ENCODE measurements at places on chromosomes 2 and 18. TPM values are rescaled to one million over a fixed set of nuclear protein-coding genes. Genes with fewer than 3 reads are reported as not detected.

Gene LRRC30
- not detected for total RNA-seq

- no peak for DNase-seq
Measured at GRCh38 chr2:8893978-8894820, 56.8 kb upstream of the KIDINS220 start.

GRCh38 chr2:64504774-64505720 lies 19.1 kb upstream of the AFTPH start:
- no peak for DNase-seq

DNA sequence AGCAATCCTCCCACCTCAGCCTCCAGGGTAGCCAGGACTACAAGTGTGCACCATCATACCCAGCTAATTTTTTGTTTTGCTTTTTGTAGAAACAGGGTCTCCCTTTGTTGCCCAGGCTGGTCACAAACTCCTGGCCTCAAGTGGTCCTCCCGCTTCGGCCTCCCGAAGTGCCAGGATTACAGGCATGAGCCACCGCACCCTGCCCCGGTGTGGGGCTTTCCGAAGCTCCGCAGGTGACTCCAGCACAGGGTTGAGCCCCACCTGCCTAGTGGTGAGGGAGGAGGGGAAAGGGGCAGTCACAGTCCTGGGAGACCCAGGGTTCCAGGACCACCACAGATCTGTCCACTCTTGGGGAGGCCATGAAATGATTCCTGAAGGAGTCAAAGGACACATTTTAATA lies 5.2 kb downstream of the PRLH start:
- no peak for DNase-seq

DNA sequence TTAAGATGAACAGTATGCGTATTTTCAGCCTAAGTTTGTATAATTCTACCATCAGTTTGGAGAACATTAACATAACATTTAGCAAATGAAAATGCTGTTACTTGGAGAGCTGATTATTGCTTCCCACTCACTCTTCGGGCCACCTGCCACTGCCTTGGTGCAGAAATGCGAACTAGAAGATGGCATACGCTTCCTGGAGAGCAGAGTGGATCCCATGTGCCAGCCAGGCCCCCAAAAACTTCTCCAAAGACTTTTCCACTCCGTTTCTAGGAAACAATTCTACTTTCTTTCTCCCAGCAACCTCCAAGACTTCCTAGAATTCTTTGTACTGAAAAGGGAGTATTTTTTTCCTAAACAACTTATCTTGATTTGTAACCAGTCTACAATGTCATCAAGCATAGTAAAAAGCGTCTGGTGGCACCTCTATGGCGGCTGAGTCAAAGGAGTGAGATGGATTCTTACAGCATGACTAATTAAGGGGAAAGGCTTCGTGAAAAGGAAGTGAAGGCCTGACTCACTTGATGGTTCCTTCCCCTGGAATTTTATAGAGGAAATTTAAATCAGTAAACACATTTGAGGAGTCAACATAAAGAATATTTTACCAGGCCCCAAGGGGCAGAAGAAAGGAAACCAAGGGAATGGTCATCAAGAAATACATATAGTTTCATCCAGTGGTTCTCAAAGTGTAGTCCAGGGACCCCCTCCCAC lies 36.6 kb downstream of the FEZ2 start:
- DNase-seq, result no peak

Gene ACTG2
- total RNA-seq, result 0.27 TPM

GRCh38 chr18:68992719-68993482 lies 195.0 kb downstream of the CCDC102B start:
- DNase-seq, result no peak

DNA sequence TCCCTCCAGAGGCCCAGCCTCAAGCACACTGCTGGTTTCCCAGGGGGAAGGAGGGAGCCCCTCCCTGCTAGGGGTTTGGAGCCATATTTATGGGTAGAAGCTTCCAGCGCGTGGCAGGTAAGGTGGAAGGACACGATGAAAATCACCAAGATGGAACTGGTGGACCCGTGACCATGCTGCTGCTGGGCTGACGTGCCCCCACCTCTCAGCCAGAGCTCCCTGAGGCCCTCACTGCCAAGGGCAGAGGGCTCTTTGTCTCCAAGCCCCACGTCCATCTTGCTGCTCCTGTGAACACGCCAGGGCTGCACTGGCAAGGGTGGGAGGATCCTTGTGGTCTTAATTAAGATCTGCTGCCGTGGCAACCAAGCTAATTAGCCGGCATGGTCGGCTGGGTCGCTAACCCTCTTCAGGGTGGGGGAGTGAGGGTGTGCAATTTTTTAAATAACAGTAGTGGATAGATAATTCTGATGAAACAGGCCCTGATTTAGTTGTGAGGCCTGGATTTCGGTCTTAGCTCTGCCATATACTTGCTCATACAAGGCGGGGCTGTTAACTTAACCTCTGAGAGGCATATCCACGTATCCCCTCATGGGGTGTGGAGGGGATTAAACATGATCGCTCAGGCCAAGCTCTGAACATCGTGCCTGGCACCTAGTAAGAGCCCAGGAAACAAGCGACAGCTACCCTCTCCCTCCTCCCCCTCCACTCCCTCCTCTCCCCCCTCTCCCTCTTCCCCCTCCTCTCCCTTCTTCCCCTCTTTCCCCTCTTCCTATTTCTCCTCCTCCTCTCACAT lies 232.8 kb downstream of the CELF4 start:
- no peak for DNase-seq

GRCh38 chr2:217162533-217162932 lies 302.7 kb upstream of the TNP1 start:
- peak; percentile 58 for DNase-seq

DNA sequence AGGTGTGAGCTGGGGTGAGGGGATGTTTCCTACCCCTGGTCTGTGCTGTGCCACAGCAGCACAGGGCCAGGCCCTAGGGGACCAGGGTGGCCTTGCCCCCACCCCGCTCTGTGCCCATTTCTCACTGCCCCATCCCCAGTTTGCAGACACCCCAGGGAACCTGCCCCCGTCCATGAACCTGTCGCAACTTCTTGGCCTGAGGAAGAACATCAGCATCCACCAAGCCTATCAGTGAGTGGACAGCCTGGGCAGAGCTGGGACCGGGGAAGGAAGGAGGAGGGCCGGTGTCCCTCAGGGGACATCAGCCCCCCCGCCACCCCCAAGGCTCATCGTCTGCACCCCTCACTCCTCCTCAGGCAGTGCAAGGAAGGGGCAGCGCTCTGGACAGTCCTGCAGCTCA lies 7.5 kb downstream of the PROM2 start:
- no peak for DNase-seq

- DNase-seq, result no peak
Measured at GRCh38 chr2:232018181-232018580, 56.7 kb downstream of the DIS3L2 start.

GRCh38 chr2:152505495-152505906 lies 170.5 kb downstream of the FMNL2 start:
- DNase-seq, result no peak

DNA sequence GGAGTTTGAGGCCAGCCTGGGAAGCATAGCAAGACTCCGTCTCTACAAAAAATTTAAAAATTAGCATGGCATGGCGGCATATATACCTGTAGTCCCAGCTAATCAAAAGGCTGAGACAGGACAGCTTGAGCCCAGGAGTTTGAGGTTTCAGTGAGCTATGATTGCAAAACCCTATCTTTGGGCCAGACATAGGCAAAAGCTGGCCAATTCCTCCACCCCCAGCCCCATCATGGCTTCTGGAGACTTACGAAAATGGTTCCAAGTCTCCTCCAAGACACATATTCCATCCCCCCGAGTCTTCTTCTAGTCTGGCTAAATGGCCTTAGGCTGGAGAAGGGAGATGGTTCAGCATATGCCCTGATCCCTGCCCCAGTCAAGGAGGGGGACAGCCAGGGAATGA lies 172.8 kb upstream of the HAAO start:
- no peak for DNase-seq

DNA sequence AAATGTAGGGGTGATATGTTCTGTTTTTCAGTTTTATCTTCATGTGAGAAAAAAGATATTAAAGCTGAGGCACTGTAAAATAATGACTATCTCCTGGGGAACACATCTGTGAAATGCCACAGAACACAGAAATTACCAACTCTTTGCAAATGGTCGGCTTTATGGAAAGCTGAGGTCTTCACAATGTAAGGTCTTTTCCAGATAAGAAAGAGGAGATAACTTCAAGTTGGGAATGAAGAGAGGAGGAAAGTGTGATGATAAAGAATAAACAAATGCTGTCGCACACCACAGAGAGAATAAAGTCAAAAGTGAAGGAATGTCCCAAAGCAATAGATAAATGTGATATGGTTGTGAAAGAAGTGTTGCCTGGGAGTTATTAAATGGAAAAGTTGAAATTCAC lies 1.2 kb upstream of the ALPK2 start:
- DNase-seq, result no peak

DNA sequence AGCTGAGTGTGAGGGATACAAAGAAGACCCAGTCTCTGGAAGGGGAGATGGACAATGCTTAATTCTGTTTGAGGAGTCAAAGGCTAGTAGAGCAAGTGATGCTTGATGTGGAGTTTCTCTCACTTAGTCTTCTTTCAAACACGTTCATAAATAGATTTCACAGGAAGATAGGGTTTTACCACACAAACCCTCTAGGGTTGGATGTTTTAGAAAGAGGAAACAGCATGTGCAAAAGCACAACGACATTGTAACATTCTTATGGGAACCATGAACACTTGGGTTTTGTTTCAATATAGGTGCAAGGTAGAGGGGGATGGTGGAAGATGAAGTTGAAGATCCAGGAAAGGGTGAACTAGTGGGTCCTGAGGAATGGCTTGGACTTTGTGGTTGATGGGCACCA lies 10.8 kb upstream of the EFEMP1 start:
- DNase-seq, result no peak

DNA sequence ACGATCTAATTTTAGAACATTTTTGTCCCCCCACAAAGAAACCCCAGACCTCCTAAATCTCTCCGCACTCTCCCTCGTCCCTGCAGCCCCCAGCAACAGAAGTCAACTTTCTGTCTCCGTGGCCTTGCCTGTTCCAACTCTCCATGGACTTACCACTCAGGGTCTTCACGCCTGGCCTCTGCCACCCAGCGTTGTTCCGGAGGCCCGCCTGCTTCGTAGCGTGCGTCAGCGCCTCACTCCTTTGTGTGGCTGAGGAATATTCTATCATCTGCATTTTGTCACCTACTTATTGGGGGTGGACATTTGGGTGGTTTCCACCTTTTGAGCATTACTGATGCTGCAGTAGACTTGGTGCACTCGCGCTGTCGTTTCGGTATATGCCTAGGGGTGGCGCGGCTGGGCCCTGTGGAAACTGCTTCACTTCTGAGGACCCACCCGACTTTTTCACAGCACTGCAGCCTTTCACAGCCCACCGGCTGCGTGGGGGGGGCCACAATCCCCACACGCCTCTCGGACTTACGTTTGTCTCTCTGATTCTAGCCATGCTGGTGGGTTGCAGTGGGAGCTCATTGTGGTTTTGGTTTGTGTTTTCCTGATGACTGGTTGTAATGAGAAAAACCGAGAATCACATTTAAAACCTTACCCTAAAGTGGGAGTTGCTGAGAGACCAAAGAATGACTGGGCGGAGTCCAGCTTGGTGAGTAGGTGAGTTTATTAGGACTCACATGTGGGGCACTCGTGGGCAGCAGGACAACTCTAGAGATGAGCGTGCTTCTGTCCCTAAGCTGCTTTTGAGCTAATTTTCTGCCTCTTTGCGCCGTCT lies 1.4 kb upstream of the HSBP1L1 start:
- DNase-seq, result peak; percentile 35

- DNase-seq, result no peak
Measured at GRCh38 chr2:241808721-241809382, at the start of gene NEU4. NEU4 (plus strand) TSS chr2:241809193; CDS start chr2:241814485, 5,292 bp downstream.

Gene CFAP65
- not detected for total RNA-seq

DNA sequence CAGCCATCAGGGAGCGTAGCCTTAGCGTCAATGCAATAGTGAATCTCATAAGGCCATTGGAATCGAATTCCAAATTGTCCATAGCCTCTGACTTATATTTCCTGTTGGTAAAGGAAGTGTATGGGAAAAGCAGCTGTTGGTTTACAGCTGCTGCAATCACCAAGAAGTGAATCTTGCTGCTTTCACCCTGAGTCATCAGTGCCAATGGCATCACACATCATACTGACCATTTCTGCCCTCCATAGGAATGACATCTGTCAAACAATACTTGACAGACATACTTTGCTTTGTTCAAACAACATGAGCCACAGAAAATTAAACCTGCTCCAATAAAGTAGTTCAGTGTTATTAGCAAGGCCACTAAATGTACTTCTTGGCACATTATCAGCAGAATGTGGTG lies 111.2 kb upstream of the KLHL29 start:
- DNase-seq, result no peak

Gene G6PC2
- total RNA-seq, result not detected

GRCh38 chr2:70767079-70767698 lies 811 bp downstream of the ADD2 start:
- peak; percentile 24 for DNase-seq

- no peak for DNase-seq
Measured at GRCh38 chr2:2575181-2575577, 244.1 kb upstream of the MYT1L start.

GRCh38 chr2:100197631-100198153 lies 55.3 kb upstream of the AFF3 start:
- DNase-seq, result no peak

- DNase-seq, result peak; percentile 26
Measured at GRCh38 chr2:113124181-113124961, 3.0 kb upstream of the IL1RN start.

DNA sequence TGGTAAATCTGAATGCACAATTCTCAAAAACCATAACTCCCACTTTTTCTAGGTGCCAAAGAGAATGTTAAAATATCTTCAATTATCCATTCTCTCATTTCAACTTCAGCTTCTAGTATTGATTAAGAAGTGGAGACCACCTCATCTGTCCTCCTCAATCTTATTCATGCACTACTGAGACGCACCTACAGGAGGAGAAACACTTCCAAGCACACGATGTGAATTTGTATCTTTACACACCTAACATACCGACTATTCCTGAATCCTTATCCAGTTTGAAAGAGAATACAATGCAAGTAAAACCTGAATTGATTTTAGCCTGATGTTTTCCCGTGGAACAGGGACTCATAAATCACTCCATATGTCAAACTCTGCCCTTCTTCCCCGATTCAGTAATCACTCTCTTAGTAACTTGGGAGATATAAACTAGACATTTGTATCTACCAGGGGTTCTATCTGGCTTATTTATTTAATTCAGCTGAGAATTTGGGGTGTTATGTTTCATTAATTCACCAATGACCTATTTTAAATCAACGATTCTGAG lies 101.0 kb downstream of the MREG start:
- DNase-seq, result no peak

DNA sequence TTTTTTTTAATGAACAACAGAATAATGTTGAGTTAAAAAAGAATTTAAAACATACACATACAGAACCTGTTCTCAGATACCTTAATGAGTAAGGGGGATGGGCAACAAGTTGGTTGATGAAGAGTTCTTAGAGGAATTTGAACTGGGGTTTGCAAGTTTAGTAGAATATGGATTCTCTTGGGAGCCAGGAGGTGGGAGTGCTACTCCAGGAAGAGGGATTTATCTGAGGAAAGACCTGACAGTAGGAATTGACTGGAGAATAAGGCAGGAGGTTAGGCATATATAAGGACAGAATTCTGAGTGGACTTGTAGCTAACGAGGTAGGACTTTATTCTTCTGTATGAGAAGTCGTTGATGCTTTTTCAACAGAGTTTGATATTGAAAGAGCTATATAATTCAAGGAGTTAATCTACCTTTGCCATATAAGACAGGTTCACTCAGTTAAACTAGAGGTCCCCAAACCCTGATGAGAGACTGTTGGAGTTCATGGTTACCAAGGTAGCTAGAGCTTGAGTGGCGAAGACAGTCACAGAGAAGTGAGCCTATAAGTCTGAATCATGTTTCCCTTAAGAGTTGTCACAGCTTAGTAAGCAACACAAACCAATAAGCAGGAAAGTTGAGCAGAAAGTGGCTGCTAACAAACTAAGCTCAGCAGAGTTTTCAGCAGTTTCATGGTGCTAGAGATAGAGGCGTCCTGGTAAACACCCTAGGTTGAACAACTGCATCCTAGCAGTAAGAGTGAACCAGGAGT lies 88.2 kb downstream of the NCOA1 start:
- DNase-seq, result no peak
